ENCODE measurements at places on chromosomes 3 and 15. TPM values are rescaled to one million over a fixed set of nuclear protein-coding genes. Genes with fewer than 3 reads are reported as not detected.

Gene OSTN
- total RNA-seq: 0.04 TPM

Gene WDR93
- 0.41 TPM for total RNA-seq

Gene SI
- not detected for total RNA-seq

Gene ATP13A4
- 0.42 TPM for total RNA-seq

Gene CCDC71
- total RNA-seq: 46.6 TPM

Gene AGBL1
- total RNA-seq: not detected

Gene GCSAM
- total RNA-seq: not detected

Gene CCDC9B
- total RNA-seq: 13.6 TPM

Gene CLEC3B
- total RNA-seq: not detected

Gene CCDC54
- total RNA-seq: not detected

- no peak for DNase-seq
Observed at GRCh38 chr15:101521591-101521990, 32.1 kb upstream of the PCSK6 start.

DNA sequence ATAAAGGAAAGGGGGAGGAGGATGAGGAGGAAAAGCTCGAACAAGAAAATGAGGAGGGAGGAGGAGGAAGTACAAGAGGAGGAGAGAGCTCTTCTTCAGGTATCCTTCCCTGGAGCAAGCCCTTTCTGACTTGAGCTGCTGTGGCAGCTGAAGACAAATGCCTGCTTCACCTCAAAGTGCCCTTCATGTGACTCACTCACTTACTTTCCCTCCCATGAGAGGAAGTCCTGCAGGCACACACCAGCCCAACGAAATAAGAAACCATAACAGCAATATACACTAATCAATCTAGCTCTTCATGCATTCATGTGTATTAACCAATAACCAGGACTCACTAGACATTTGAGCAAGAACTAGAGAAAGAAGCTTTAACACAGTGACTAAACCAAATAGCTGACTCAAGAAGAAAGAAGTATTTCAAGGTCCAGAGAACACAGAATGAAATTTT is 251.9 kb downstream of the IGSF11 start:
- peak; percentile 12 for DNase-seq

DNA sequence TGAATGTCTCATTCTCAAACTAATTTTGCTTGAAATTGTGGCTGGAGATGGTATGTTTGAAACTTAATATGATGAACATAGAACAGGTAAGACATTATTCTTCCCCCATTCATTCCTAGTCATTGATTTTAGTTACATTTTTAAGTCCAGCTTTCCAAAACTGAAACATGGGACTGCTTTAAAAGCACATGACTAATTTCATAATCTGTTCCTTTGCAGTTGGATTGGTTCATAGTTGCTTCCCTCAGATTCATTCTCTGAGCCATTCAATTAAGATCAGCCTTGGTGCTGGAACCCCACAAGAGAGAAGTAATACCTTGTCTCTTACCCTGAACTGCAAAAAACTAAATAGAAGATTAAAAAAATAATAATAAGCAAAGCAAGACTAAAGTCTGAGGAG is 87.5 kb upstream of the TGFBR2 start:
- DNase-seq: no peak

DNA sequence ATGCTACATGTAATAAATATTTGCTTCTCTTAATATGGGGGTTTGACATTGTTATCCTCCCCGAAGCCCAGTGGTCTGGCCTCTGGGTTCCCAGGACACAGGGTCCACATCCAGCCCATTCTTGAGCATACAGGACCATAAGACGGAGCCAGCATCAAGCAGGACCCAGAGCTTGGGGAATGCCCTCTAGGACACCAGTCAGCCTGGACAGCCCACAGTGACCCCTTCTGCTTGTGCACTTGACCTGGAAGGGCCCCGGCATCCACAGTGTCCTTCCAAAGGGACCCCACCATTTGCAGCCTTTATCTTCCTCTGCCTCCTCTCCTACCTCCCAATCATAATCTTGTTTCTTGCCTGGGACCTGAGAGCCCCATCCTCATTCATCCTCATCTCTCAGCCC is 46.2 kb upstream of the IREB2 start:
- DNase-seq: no peak

DNA sequence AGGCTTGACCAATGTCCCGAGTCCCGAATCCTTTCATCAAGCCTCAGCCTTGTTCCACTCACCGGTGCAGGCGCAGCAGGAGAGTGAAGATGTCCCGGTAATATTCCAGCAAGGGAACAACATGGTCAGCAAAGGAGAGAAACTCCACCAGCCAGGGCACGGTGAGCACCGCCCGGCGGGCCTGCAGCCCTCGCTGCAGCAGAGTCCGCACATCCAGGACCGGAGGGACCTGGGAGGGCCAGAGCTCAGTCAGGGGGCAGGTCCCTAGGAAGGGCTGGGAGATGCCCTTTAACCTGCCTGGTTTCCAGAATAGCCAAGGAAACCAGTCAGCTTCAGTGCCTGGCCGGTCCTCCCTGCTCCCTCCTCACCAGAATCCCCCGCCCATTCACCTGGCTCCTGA is 6.4 kb downstream of the CDAN1 start:
- no peak for DNase-seq

DNA sequence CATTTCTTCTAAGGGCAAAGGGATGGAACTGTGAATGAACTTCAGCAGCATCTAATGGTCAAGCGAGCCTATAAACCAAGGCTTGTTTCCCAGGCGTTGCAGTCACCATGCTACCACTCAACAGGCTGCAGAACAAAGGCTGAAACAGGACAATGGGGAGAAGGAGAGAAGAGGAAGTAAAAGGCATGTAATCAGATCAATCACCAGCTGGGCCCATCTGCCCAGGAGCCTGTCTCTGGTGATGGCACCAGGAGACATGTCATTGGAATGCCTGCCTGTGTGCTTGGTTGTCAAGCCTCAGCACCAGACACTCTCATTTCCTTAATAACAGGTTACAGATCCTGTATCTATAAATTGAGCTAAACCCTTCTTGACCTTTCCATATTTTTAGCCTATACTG is 81.7 kb upstream of the UMPS start:
- no peak for DNase-seq

- no peak for DNase-seq
Observed at GRCh38 chr3:127693336-127693843, 20.6 kb downstream of the ABTB1 start.

- DNase-seq: no peak
Observed at GRCh38 chr15:69417581-69417980, 3.4 kb downstream of the KIF23 start.

DNA sequence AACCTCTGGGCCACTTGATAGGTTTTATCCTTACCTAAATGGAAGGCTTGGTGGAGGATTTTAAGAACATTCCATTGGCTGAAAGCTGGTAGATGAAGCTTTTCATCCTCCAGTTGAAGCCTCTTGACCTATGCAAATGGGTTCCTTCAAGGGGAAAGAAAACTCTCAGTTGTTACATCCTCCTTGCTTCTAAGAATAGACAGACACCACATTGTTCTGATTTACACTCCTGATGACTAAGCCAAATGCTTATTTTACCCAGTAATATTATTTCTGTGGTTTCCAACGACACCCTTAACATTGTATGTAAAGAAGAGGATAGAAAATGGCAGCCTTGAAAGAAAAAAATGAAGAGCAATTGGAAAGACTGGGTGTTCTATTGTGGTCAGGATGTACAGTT is 480.5 kb downstream of the OTOL1 start:
- no peak for DNase-seq

DNA sequence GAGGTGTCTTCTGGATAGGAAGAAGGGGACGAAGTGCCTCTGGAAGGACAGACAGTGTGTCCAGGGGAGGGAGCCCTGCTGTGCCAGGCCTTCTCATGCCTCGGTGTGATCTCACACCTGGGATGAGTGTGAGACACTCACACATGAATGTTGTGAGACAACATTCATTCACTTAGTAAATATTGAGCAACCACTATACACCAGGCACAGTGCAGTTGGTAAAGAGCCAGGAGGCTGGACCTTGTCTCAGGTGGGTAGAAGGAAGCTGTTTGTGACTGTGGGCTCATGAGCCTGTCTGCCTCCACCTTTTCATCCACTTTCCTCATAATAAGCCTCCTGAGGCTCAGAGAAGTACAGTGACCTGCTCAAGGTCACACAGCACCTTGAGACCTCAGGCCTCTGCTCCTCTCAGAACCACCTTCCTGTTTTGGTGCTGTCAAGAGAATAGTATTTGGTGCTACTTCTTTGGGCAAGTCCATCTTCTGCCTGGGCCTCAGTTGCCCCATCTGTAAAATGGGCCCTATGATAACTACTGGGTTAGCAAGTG is 20.9 kb downstream of the SLC6A6 start:
- no peak for DNase-seq

DNA sequence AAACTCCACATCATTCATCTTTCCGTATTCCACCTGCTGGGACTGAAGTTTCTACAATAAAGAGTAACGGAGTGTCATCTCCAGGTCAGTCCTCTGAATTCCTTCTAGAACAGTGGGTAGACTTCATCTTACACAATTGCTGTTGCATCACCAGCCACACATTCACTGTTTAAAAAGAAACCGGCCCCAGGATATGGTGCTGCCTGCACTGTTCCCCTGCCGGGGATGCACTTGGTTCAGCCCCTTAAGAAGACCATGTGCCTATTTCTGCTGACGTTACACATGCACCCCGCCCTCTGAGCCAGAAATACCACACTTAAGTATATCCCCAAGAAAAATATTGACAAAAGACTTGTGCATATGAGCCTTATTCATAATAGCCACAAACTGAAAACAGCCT is 233.4 kb downstream of the FEZF2 start:
- no peak for DNase-seq

DNA sequence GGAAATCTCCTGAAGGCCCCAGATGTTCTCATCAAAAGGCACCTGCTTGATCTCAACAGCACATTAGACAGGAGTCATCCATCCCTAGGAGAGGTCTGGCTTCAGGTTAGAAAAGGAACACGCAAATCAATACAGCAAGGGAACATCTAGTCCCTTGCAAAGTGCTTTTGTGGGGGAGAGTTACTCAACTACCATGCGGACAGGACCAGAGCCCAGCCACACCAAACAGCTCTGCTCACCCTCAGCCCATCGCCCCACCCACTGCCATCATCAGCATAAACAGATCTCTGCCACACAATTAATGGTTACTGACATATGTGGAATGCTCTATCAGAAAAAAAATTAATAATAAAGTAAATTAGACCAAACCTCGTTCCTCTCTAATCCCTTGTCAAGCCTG is 85.6 kb downstream of the MYLK start:
- DNase-seq: no peak

GRCh38 chr15:33988384-33988783 is 20.1 kb downstream of the CHRM5 start:
- DNase-seq: no peak

DNA sequence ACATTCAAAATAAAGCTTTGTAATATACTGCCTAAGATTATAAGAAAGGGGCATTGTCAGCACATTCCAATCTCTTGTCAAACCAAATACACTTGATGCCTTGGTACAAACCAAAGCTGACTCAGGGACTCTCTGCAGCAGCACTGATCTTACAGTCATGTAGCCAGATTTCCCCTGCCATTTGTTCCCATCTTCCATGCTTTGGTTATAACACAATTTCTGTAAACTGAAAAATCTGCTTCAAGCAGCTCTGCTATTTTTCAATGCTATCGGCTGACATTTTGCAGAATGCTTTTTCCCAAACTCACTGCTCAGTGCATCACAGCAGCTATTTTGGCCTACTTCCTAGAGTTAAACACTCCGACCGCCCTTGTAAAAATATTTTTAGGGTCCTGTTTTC is 18.2 kb downstream of the PLOD2 start:
- DNase-seq: no peak

- no peak for DNase-seq
Observed at GRCh38 chr3:7999384-7999783, 502.2 kb upstream of the LMCD1 start.

DNA sequence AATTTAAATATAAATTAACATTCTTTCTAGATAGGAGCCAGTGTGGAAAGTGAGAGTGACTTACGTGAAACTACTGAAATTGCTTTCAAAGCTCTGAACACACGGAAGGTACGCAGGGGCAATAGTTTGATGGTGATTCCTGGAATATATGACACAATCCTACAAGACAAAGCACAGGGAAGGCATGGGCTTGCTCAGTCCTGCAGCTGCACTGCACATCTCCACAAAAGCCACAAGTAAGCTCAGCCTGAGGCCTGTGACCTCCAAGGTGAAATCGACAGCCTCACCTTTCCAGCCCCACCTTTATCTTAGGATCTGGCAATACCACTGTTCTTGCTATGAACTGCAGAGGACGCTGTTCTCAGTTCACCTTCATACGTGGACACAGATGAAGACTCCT is 109.3 kb upstream of the SCN10A start:
- DNase-seq: no peak

- no peak for DNase-seq
Observed at GRCh38 chr15:64089543-64090280, 3.9 kb downstream of the CIAO2A start.

- DNase-seq: no peak
Observed at GRCh38 chr3:124826703-124827102, 60.5 kb downstream of the ITGB5 start.

DNA sequence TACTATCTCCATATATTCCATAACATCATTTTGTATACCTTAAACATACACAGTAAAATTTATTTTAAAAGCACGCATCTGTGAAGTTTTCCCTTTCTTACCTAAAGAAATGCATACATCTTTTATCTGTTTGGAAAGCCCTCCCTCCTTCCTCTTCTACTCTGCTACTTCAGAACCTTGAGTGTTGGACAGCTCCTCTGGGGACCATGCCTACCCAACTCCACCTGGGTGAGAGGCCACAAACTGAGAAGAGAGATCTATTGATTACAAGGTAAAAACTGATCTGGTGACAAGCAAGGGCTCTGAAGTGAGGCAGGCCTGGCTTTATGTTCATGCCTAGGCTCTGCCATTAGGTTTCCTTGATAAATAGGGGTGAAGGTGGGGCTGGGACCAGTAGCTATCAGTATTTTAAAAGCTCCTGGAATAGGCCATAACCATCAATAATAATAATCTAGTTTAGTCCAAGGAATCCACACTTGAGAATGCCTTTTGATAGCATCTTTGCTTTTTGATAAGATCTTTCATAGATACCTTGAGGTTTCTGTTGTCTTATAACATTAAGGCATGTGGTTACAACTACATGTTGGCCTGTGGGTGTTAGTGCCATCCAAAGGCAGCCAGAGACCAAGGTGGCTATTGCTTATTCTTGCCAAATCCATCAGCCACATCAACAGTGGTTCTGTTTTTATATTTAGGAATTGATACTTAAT is 148.8 kb downstream of the KCNMB2 start:
- no peak for DNase-seq

- DNase-seq: no peak
Observed at GRCh38 chr15:81749716-81750375, 296.0 kb downstream of the MEX3B start.

GRCh38 chr15:58926823-58927222 is 6.7 kb downstream of the SLTM start:
- no peak for DNase-seq

GRCh38 chr3:14522129-14522691 is 17.9 kb downstream of the GRIP2 start:
- DNase-seq: no peak

DNA sequence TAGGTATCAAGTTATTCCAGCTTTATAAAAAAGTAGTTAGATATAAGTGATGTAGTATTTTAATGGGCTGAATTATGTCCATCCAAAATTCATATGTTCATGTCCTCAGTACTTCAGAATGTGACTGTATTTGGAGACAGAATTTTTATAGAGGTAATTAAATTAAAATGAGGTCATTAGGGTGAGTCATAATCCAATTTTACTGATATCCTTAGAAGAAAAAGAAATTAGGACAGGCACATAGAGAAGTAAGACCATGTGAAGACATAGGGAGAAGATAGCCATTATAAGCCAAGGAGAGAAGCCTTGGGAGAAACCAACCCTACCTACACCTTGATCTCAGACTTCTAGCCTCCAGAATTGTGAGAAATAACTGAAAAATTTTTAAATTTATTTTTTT is 30.3 kb downstream of the RAP2B start:
- DNase-seq: no peak

GRCh38 chr15:38904298-38904697 is 339.7 kb upstream of the RASGRP1 start:
- DNase-seq: no peak

Data from kidney epithelial cell (primary cell).